ENCODE measurements at places on chromosomes 7 and 10.
A peak's percentile ranks its signal among the peaks of the same experiment; 100 is the strongest.

DNA sequence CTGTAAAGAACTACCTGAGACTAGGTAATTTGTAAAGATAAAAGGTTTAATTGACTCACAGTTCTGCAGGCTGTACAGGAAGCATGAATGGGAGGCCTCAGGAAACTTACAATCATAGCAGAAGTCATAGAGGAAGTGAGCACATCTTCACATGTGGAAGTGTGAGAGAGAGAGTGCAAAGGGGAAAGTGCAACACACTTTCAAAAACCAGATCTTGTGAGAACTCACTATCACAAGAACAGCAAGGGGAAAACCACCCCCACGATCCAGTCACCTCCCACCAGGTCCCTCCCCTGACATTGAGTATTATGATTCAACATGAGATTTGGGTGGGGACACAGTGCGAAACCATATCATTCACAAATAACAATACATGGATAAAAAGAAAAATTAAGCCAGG lies 24.5 kb downstream of the AVL9 start:
- no peak for DNase-seq

- no peak for DNase-seq
Measured at GRCh38 chr7:151269511-151269910, 21.0 kb upstream of the SMARCD3 start.

GRCh38 chr7:16753102-16753931 lies at the start of gene TSPAN13:
TSPAN13 (plus strand) TSS chr7:16753755; CDS start chr7:16753968, 213 bp downstream.
- peak; percentile 22 for DNase-seq

DNA sequence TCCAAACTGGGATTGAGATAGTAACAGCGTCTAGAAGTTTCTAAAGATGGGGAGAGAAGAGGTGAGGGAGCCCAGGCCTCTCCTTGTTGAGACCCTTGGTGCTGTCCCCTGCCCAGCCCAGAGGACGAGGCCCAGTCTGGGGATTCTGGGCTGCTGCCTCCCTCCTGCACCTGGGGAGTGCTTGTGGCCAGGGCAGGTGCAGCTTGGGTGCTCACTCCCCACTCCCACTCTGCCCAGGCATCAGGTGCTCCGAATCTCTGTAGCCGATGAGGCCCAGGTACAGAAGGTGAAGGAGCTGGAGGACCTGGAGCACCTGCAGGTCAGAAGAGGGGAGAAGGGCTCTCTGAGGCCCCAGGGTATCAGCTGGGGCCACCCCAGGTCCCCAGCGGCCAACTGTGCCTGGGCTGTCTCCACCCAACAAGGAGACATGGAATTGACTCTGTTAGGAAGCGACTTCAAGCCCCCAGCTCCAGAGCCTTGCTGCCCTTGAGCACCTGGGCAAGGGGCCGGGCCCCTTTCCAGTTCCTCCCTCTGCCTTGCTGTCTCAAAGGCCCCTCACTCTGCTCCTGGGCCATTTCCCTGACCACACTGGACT lies 664 bp downstream of the CPA1 start:
- no peak for DNase-seq

DNA sequence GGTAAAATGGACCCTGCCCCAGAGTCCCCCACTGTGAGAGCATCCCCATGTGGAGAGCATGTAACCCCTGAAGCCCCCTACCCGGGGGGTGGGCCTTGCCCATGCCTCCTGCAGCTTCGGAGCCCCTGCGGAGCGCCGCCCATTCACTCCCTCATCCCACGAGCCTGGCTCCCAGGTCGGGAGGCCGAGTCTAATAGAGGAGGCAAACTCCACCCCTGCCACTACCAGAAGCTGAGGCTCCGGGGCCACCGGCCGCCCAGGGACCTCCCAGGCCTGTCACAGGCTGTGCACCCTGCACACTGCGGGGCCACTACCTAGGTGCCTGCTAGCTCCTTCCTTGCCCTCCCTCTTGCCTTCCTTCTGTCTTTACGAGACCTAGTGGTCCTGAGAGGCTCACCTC lies 17.4 kb downstream of the WDR86 start:
- no peak for DNase-seq

- no peak for DNase-seq
Measured at GRCh38 chr7:50610521-50611277, 45.5 kb upstream of the DDC start.

GRCh38 chr7:151244841-151245346 lies 3.6 kb downstream of the SMARCD3 start:
- DNase-seq = no peak

All from activated CD8-positive, alpha-beta memory T cell treated with anti-CD3 and anti-CD28 coated beads for 1 hour (primary cell).